ENCODE measurements at places on chromosomes 12 and 14. TPM values are rescaled to one million over a fixed set of nuclear protein-coding genes. Genes with fewer than 3 reads are reported as not detected.
A peak's percentile ranks its signal among the peaks of the same experiment; 100 is the strongest.

GRCh38 chr12:8681129-8681884 lies 16.5 kb upstream of the RIMKLB start:
- peak overlapping the region; percentile 12 for H3K27ac ChIP-seq
- H3K36me3 ChIP-seq: no peaks in the 10 kb centered on the region
- H3K4me1 ChIP-seq: no peaks in the 10 kb centered on the region
- DNase-seq: no peak

GRCh38 chr12:79250960-79251755 lies 386.6 kb downstream of the SYT1 start:
- H3K4me3 ChIP-seq: no peak overlapping the region
- H3K4me1 ChIP-seq: no peaks in the 10 kb centered on the region
- H3K36me3 ChIP-seq: no peaks in the 10 kb centered on the region
- no peaks in the 10 kb centered on the region for H3K27me3 ChIP-seq

- peak overlapping the region; percentile 87 for H3K27ac ChIP-seq
- H3K4me1 ChIP-seq: peaks cover 45% of the 10 kb centered on the region
- H3K36me3 ChIP-seq: no peaks in the 10 kb centered on the region
- H3K4me3 ChIP-seq: peak overlapping the region; percentile 72
- no peaks in the 10 kb centered on the region for H3K27me3 ChIP-seq
Observed at GRCh38 chr14:105092171-105093037, 27.2 kb upstream of the GPR132 start.

GRCh38 chr14:23381871-23382270 lies 5.0 kb downstream of the CMTM5 start:
- H3K36me3 ChIP-seq: no peaks in the 10 kb centered on the region
- no peak overlapping the region for H3K4me3 ChIP-seq
- H3K27me3 ChIP-seq: no peaks in the 10 kb centered on the region

The PKP2 gene
- total RNA-seq: 1.9 TPM

DNA sequence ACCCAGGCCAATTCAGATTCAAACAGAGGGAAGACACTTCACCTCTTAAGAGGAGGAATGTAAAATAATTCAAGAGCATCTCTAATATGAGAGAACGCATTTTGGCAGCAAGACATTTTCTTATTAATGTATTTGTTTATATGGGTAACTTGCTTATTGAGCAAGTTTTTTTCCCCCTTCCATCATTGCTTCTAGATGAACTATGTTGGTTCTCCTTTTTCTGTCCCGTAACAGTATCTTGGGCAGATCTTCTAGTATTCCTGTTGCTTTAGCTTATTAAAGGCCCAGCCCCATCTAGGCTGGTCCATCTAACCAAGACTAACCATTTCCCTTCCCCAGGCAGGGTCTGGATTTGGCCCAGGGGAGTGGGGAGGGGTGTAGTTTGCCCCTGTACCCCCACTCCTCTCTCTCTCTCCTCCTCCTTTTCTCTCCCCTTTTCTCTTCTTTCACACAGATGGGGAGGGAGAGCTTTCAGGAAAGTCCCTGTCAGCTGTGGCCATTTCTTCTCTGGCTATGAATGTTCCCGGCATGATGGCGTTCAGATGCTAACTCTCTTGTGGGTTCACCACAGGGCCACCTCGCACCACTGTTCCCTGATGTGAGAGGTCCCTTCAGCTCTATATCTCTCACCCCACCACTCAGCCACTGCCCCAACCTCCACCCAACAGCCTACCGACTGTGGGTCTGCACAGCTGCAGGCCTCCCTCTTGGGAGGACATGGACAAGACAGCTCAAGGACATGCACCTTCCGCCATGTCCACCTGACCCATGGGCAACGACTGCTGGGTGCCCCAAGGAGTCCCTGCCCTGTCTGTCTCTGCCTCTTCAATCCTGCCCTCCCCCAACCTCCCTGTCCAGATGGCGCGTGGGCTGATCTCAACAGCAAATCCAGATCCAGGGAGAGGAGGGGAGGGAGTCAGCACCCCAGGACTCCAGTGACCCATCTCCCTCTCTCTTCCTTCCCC lies 15.8 kb upstream of the RPS6KL1 start:
- peaks cover 53% of the 10 kb centered on the region for H3K4me1 ChIP-seq
- H3K36me3 ChIP-seq: no peaks in the 10 kb centered on the region
- no peak for DNase-seq
- H3K27me3 ChIP-seq: no peaks in the 10 kb centered on the region
- peak overlapping the region; percentile 87 for H3K27ac ChIP-seq
- H3K4me3 ChIP-seq: no peak overlapping the region

All from upper lobe of right lung (tissue), 1 donor.